CD4-positive, alpha-beta T cell (primary cell): ENCODE measurements at places on chromosomes 1 and 21.

GRCh38 chr1:202656951-202657646 lies 53.2 kb downstream of the SYT2 start:
- no peak for DNase-seq

DNA sequence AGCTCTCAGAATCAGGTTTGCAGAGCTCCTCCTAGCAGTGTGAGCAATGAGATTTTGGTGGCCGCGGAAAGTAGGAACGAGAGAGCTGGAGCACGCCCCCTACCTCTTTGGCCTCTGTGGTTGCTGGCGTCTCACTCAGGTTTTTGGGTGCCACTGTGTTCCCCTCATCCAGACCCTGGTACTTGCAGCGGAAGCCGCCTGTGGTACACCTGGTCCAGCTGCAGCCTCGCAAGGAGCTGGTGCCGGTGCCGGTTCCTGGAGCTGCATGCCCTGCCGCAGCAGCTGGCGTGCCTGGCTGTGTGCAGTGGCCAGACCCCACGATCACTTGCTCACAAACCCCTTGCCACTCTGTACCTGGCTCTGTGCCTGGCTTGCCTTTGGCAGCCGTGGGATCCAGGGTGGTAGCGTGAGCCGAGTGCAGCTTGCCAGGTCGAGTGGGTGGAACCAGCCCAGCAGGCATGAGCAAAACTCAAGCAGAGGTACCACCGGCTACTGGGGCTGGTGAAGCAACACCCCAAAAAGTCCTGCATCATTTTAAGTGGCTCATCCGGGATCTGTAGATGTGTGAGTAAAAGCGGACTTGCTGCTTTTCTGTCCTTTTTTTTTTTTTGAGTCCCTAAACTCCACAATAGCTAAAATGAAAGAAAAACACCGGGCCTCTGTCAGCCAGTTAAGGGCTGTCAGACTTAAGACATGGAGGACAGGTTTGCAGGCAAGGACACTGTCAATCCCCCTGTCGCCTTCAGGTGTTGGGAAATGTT lies 844.9 kb downstream of the KCNT2 start:
- DNase-seq: no peak

GRCh38 chr1:109517337-109517736 lies 7.8 kb upstream of the AMIGO1 start:
- no peak for DNase-seq

DNA sequence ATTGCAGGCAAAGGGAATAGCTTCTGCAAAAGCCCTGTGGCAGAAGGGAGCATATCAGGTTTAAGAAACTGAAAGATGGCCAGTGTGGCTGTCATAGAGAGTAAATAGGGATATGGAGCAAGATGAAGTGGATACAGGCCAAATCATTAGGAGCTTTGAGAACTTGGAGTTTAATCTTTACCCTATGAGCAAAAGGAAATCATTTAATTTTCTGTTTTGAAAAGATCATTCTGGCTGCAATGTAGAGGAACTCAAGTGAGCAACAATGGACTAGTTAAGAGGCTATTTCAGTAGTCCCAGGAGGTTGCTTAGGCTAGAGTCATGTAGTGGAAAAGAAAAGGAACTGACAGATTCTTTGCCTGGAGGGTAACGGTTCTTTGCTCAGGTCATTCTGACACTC lies 47.2 kb downstream of the RAP1A start:
- no peak for DNase-seq

DNA sequence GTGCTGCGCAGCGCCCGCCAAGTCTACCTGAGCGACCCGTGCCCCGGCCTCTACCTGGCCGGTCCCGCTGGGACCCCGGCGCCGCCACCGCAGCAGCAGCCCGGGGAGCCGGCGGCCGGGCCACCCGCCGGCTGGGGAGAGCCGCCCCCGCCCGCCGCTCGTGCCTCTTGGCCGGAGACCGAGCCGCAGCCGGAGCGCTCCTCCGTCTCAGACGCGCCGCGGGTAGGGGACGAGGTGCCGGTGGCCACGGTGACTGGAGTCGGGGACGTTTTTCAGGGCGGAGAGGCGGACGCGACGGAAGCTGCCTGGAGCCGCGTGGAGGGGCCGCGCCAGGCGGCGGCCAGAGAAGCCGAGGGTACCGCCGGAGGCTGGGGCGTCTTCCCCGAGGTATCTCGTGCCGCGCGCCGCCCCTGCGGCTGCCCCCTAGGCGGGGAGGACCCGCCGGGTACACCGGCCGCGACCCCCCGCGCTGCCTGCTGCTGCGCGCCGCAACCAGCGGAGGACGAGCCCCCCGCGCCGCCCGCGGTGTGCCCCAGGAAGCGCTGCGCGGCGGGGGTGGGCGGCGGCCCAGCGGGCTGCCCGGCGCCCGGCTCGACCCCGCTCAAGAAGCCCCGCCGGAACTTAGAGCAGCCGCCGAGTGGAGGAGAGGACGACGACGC lies 646 bp downstream of the IER5 start:
- DNase-seq: peak; percentile 52

DNA sequence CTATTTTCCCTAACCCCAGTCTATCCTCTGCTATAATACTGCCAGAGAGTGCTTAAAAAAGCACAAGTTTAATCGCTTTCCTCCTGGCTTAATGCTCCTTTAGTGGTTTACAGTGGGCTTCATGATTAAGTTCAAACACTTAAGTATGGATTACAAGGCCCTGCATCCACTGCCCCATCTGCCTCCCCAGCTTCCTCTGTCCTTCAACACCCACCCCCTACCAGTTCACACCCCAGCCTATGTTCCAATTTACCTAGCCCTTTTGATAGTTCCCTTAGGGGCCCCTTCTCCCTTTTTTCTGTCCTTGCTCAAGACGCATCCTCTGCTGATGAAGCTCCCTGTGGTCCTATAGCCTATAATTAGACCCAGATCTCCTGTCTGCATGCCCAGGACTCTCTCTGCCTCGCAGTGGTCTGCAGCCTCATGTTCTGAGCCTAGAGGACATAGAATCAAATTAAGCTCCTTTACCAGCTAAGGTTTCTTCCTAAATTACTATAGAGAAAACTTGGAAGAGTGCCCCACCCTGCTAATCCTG lies 212.5 kb downstream of the FGGY start:
- DNase-seq: no peak

- no peak for DNase-seq
These were observed 2.2 kb downstream of the SLC19A1 start for GRCh38 chr21:45539796-45540600.

GRCh38 chr21:44304011-44304616 lies 4.3 kb downstream of the PFKL start:
- no peak for DNase-seq

- no peak for DNase-seq
These were observed 10.2 kb downstream of the WNT4 start for GRCh38 chr1:22132517-22133235.

DNA sequence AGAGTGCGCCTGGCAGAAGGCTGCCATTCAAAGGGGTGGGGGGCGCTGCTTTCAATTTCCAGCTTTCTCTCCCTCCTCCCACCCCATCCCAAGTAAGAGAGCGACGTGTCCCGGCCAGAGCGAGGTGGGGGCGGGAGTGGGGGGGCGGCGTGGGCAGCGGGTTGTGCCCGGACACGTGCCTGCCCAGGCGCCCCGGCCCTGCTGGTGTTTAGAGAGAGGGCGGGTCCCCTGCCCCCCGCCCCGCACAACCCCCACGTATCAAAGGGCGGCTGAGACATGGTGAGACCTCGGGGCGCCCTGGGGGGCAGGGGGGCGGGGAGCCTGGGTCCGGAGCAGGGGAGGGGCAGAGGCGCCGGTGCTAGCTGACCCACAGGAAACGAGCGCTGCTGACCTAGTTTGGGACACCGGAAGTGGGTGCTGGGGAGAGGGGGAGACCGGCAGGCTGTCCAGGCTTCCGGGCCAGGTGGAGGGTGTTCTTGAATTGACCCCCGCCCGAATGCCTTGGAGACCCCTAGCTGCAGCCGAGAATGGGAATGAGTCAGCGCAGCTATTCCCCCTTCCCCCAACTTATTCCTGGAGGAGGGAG lies 1.3 kb downstream of the ZBTB7B start:
- no peak for DNase-seq

GRCh38 chr21:45177039-45177438 lies 102.7 kb downstream of the ADARB1 start:
- no peak for DNase-seq

DNA sequence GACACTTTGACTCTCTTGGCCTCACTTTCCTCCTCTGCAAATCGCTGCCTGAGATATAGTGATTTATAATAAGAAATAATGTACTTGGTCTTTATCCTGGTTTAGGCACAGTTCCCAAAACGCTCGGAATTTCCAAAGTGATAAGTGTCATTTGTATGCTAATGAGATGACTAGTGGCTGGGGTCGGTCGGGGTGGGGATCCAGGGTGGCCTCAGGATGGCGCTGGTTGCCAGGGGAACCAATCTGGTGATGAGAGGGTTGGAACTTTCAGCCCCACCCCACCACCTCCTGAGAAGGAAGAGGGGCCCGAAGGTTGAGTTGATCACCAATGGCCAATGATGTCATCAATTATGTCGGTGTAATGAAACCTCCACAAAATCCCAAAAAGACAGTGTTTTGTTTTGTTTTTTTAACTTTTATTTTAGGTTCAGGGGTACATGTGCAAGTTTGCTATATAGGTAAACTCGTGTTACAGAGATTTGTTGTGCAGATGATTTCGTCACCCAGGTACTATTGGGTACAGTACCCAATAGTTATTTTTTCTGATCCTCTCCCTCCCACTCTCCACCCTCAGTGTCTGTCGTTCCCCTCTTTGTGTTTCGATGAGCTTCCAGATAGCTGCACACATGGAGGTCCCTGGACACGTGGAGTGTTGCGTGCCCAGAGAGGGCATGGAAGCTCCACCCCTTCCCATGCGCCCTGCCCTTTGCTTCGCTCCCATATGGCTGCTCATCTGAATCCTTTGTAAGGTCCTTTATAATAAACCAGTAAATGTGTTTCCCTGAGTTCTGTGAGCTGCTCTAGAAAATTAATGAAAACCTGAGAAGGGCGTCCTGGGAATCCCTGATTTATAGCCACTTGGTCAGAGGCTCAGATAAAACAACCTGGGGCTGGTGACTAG lies 97.2 kb downstream of the KCNN3 start:
- peak; percentile 57 for DNase-seq

- no peak for DNase-seq
These were observed 108.2 kb upstream of the ACTRT2 start for GRCh38 chr1:2913091-2913490.

DNA sequence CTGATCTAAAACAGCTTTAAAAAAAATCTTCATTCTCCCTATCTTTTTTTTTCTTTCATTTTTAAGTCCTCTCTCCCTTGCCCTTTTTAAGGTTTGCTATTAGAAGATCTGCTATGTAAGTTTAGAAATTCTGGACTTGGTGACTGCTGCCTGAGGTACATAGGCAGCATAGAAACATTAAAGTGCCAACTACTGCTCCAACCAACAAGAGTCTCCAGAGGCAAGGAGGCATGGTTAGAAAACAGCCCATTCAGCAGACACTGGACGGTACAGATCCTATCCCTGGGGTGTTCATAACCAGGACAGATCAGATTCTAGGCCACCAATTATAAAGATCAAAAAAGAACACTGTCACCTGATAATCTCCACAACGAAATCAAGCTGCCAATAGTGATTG lies 36.6 kb downstream of the GPR3 start:
- no peak for DNase-seq

GRCh38 chr1:24481843-24482610 lies 20.6 kb upstream of the RCAN3 start:
- DNase-seq: no peak

GRCh38 chr1:21175324-21175669 lies 1.4 kb downstream of the EIF4G3 start:
- DNase-seq: peak; percentile 1

- DNase-seq: peak; percentile 65
These were observed 8.7 kb upstream of the LGR6 start for GRCh38 chr1:202184750-202185460.

- no peak for DNase-seq
These were observed 164.5 kb downstream of the GRIK3 start for GRCh38 chr1:36869826-36870225.

DNA sequence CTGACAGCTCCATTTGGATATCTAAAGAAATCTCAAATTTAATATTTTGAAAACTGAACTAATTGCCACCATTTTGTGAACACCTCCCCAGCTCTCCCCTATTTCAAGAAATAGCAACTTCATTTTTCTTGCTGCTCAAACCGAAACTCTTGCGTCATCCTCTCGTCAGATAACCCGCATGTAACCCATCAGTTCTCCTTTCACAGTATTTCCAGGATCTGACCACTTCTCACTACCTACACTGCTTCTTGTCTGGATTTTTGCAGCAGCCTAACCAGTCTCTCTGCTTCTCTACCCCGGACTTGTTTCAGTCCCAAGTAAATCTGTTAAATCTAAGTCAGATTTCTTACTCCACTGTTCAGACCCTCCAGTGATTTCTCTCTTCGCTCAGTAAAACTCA lies 75.6 kb downstream of the MTR start:
- peak; percentile 13 for DNase-seq

- DNase-seq: no peak
These were observed 172.4 kb downstream of the PSMG1 start for GRCh38 chr21:39010629-39011404.

DNA sequence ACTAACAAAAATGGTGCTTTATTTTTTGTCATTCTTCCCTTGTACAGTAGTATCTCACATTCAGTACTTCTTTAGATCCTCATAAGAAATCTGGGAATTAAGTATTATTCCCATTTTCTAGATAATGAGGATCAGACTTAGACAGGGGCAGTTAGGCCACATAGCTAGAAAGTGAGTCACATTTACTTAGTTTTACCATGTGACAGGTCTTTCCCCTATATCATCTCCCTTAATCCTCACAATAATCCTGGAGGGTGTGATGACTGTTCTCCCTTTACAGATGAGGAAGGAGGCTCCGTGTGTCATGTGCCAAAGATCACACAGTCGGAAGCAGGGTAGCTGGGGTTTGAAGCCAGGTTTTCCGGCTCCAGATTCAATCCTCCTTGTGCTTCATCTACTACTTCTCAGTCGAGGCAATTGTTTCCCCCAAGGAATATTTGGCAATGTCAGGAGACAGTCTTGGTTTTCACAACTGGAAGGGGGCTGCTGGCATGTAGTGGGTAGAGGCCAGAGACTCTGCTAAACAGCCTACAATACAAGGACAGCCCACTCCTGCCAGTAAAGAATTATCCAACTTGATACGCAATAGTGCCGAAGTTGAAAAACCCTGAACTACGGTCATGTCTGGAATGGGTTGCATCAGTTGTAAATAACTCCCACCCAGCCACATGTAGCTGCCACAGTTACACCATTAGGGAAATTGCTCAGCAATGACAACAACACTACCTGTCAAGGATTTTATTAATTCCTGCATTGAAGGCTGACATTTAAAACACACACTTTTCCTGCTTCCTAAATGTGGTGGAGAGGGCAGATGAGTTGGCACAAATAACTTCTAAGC lies 54.5 kb downstream of the C8B start:
- DNase-seq: no peak

- no peak for DNase-seq
These were observed 1.8 kb downstream of the CDKN2C start for GRCh38 chr1:50971748-50972305.

- DNase-seq: no peak
These were observed 101.9 kb upstream of the TNR start for GRCh38 chr1:175845338-175845737.

GRCh38 chr21:26946744-26947446 lies 20.0 kb downstream of the ADAMTS5 start:
- no peak for DNase-seq

- no peak for DNase-seq
These were observed 16.1 kb downstream of the H6PD start for GRCh38 chr1:9250411-9251381.
